Activated T-cell treated with anti-CD3 and anti-CD28 coated beads, Interleukin-2, amount 50 U/mL, for 72 hours (primary cell): ENCODE measurements at places on chromosomes 6 and 20.

DNA sequence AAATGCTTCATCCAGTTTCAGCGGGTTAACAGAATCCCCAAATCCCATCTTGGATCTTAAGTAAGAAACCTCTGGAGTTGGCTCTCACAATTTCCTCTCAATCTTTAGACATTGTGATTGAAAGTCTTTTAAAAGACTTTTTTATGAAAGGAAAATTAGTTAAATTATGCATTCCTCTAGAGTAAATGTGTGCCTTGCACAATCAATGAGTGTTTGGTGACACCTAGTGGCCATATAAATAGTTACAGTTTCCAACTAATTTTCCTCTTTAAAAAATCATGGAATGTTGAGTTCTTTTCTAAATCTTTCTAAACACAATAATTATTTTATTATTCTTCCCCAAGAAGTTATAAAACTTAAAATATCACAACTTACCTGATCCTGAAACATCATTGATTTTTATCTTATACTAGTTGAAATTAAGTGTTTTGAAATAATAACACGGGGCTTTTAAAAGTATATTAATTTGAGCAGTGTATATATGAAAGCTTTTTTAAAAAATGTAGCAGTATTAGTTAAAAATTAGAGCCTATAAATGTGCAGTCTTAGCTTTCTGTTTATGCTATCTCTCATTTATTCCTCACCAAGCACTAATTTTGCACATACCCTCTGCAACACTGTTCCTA, 66.4 kb downstream of the PKHD1 start:
- DNase-seq = no peak

DNA sequence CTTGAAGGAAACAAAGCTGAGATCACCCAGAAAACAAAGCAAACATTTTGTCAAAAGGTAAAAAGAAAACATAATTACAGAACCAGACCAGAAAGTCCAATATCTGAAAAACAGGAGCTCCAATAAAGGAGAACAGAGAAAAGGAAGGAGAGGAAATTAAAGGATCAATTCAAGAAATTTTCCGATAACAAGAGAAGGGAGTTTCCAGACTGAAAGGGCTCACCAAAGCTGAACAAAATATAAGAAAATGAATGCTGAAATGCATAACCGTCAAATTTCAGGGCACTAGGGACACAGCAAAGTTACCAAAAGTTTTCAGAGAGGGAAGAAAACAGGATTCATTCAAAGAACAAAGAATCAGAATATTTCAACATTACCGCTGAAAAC, 23.9 kb downstream of the ILRUN start:
- no peak for DNase-seq

DNA sequence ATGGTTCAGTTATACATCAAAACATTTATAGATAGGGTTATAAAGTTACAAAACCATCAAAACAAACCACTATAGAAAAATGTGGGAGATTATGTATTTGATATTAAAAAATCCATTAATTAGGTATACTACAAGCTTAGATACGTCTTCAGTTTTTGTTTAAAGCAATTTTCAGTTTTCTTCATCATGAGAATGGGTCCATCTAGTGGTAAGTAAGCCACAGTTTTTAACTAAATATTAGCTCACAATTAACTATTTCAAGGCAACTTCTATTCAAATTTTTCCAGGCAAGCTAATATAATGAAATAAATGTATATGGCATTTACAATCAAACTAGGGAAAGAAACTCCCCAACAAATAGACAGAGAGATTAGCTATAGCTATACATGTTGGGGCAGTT, 44.4 kb downstream of the RNGTT start:
- DNase-seq = no peak

DNA sequence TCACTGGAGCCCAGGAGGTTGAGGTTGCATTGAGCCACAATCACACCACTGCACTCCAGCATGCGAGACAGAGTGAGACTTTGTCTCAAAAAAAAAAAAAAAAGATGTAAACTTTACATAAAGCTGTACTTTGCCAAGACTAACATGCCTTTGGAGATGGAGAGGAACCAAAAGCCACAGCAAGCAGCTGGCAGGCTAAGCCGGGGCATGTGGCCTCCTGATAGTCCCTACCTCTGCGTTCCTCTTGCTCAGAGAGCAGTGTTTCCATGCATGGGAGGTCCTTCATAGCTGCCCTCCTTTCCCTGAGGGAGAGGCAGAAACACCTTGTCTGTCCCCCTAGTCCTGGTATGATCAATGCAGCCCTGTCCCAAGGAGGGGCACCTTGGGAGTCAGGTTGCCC, 35.2 kb downstream of the SPATA2 start:
- no peak for DNase-seq

GRCh38 chr6:110083875-110084585, 95.4 kb downstream of the WASF1 start:
- no peak for DNase-seq
